ENCODE measurements at places on chromosomes 1 and 21.

DNA sequence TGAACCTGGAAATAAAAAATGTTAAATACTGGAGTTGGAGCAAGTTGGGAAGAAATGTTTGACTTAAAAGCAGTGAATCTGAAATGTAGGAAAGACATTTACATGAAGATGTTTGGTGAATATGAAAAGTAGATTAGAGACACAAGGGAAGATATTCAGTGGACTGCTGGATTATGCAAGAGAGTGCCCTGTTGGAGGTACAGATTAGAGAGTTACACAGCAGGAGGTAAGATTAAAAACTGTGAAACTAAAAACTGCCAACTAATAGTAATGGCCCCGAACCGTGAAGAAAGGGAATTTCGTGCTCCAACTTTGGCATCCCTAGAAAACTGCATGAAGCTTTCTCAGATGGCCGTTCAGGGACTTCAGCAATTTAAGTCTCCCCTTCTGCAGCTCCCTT, 375.4 kb downstream of the DPYD start:
- no peak for DNase-seq

- DNase-seq, result peak; percentile 12
Observed at GRCh38 chr21:43827015-43827611, 37.7 kb downstream of the RRP1 start.

GRCh38 chr1:223856386-223856785, 10.6 kb upstream of the TP53BP2 start:
- DNase-seq, result no peak

DNA sequence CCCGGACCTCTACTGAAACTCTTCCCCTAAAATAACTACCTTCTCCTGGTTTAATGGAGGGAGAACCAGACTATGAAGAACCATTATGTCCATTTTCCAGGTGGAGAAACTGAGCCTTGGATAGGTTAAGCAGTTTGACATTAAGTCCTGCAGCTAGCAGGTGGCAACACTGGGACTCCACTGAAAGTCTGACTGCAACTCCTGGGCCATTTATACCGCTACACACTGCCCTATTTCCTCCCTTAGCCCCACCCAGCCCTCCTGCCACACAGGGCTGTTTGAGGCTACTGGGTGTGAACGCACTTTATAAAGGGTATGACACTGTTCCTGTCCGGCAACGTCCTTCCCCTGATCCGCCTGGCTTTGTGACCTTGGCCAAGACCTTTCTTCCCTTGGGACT, 511 bp upstream of the INPP5B start:
- DNase-seq, result no peak

- no peak for DNase-seq
Observed at GRCh38 chr1:111148376-111148881, 8.4 kb downstream of the CEPT1 start.

DNA sequence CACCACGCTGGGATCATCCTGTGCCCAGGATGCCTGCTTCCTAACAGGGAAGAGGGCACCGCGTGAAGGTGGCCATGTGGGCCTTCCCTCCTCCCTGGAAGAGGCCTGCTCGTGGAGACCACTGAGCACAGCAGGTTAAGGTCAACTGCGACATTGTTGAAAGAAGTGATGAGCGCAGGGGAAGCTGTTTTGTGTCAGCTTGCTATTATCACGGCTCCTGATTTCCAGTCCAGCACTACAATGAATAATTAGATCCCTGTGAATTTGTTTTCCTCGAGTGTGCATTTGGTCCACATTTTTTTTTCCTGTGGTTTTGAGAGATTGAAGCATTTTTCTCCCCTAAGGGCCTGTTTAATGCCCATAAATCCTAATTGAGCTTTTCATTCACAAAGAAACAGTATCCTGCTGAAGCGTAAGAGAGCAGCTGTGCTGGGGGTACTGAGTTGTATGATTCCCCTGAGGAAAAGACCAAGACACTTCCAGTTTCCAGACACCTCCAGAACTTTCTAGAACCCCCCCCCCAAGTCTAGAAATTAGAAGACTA, 204.9 kb downstream of the KCNJ6 start:
- DNase-seq, result no peak

GRCh38 chr1:5834477-5835178, 157.6 kb downstream of the NPHP4 start:
- DNase-seq, result no peak

Data from SHP77 (cell line).